Ovary (tissue), 10 donors: ENCODE measurements at places on chromosomes 16 and 17.
A peak's percentile ranks its signal among the peaks of the same experiment; 100 is the strongest.

DNA sequence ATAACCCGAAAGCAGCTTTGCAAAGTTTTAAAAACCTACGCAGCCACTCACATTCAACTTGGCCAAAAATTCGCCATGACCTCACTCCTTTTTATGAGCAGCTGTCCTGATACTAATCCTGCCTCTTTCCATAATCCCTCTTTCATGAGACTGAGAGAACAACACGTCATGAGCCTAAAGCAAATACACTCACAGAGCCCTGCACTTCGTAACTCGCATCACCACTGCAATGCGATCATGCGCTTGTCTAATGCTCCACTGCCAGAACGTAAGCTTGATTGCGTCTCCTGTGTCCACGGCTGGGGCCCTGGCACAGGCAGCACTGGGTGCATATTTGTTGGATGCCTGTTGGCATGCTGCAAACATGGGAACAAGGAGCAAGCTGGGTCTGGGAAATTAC, 36.2 kb downstream of the CDRT4 start:
- H3K4me3 ChIP-seq: no peak overlapping the region
- H3K27ac ChIP-seq: no peak overlapping the region
- no peaks in the 10 kb centered on the region for H3K27me3 ChIP-seq
- no peak for DNase-seq
- no peaks in the 10 kb centered on the region for H3K36me3 ChIP-seq

- H3K27me3 ChIP-seq: no peaks in the 10 kb centered on the region
- no peaks in the 10 kb centered on the region for H3K36me3 ChIP-seq
- H3K27ac ChIP-seq: no peak overlapping the region
- no peak overlapping the region for H3K4me3 ChIP-seq
Observed at GRCh38 chr17:17032131-17032692, 10.0 kb upstream of the MPRIP start.

DNA sequence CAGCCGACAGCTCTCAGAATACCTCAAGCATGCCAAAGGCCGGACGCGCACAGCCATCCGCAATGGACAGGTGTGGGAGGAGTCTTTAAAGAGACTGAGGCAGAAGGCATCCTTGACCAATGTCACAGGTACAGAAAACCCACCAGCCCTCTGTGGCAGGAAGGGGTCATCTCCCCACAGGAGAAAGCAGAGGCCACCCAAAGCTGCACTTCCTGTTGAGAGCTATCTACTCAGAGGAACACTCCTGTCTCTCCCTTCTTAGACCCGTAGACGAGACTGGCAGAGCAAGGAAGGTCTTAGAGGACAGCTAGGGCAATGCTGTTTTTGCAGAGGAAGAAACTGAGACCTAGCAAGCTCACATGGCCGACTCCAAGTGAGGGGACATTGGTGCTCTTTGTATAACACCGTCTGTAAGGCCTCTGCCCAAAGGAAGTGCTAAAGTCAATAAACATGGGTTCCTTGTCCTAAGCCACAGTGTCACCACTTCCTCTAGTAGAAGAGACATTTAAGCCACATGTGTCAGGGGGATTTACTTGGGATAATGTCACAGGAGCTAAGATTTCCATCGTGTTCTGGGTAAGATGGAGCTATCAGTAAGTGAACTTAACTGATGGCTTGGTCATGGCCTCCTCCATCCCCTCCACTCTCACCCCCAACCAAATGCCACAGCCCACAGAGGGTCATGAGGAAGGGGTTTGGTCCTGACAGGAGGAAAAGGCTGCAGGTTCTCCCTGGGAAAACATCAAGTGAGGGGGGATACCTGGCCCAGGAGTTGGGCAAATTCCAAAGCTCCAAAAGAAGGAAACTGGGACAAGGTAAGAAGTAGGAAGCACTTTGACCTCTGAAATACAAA, 9.4 kb downstream of the LPO start:
- H3K4me3 ChIP-seq: no peak overlapping the region
- DNase-seq: no peak
- no peaks in the 10 kb centered on the region for H3K27me3 ChIP-seq
- H3K4me1 ChIP-seq: no peaks in the 10 kb centered on the region

DNA sequence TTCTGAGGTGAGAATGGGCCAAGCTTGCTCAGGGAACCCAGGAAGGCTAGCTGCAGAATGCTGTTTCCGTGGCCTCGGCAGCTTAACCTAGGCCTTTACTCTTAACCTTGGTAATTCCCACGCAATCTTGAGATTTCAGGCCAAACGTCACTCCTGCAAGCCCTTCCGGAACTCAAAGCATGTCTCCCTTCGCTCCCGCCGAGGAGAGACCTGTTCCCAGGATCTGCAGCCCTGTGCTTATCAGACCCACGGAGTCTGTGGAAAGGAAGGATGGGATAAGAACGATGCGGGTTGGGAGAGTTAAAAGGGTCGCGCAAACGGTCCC, 524 bp upstream of the ZFP3 start:
- peaks cover 2% of the 10 kb centered on the region for H3K4me1 ChIP-seq
- H3K27ac ChIP-seq: no peak overlapping the region
- H3K4me3 ChIP-seq: peak overlapping the region; percentile 63
- no peaks in the 10 kb centered on the region for H3K36me3 ChIP-seq
- no peak for DNase-seq

- H3K27me3 ChIP-seq: no peaks in the 10 kb centered on the region
- no peak overlapping the region for H3K4me3 ChIP-seq
- H3K36me3 ChIP-seq: no peaks in the 10 kb centered on the region
- no peak for DNase-seq
- H3K4me1 ChIP-seq: no peaks in the 10 kb centered on the region
Observed at GRCh38 chr17:43573579-43574321, 27.6 kb upstream of the ETV4 start.
